ENCODE measurements at places on chromosomes 16 and 17.

GRCh38 chr16:11129378-11129781, 126.6 kb downstream of the SOCS1 start:
- DNase-seq, result peak; percentile 90

GRCh38 chr17:36703860-36704266, 102.5 kb downstream of the MRM1 start:
- DNase-seq, result no peak

- DNase-seq, result no peak
Measured at GRCh38 chr17:60577147-60577915, 22.7 kb upstream of the PPM1D start.

- DNase-seq, result no peak
Measured at GRCh38 chr17:32266389-32267301, 1.0 kb downstream of the RHBDL3 start.

DNA sequence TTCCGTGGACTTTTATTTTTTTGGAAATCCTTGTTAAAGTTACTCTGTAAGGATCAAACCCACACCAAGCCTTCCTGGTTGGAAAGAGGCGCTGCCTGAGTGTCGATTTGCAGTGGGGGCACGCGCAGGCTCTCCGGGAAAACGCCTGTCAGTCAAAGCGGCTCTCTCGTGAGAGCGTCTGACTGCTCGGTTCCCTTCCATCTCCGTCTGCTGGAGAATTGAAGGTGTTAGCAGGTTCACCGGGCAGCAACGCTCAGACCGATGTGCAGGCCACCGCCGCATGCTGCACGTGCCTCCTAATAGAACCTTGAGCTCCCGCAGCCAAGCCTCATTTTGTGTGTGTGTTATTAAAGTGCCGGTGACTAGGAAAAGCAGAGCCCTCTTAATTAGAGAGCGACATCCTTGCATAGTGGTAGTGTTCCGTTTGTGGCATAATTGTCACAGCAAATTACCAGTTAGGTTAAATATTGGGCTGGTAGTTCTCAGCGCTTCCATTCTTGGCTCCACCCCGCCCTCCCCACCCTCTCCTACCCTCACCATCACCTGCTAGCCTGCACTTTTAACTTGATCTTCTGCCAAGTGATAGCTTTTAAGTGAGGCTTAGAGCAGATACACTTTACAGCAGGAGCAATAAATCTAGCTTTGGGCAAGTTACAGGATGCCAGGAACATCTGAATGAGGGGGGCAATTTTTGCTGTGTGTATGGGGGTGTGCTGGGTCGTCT, 75.5 kb downstream of the RPA1 start:
- DNase-seq, result no peak

- DNase-seq, result no peak
Measured at GRCh38 chr16:66193543-66194229, 172.8 kb upstream of the CDH5 start.

DNA sequence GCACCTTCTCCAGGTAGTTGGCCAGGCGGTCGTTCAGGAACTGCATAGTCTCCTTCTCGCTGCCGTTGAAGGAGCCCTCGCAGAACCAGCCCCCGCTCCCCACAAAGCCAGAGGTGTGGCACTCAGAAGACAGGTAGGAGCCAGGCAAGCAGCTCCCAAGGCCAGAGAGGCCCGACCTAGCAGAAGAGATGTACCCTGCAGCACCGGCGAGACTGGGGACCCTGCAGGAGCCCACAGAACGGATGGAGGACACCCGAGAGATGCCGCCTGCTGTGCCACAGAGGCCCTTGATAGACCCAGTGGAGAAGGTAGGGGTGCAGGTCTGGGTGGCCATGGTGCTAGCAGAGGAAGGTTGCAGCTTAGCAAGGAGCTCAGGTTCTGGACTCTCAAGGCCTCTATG, at the start of gene KRT36:
TSS of gene KRT36 (minus strand) at position 380 of the 400 bp plus-strand sequence. CDS start at position 334, 46 bp downstream.
- DNase-seq, result no peak

GRCh38 chr17:40316571-40317344, 7.8 kb downstream of the RARA start:
- no peak for DNase-seq

DNA sequence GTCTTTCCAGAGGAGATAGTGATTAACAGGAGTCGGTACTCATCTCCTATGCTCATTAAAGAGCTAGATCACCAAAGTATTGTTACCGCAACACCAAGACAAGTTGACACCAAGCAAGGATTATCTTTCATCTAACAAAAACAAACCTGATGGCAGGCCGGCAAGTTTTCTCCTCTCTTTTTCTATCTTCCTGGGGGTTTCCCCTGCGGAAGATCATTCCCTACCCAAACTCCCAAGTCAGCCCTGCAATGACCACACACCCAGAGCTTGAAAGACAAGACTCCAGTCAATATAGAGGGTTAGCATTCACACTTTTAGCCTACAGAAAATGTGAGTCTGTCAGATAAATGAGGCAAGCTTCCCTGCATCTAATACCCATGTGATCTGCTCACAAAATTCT, 312.1 kb downstream of the SOX9 start:
- DNase-seq, result no peak

DNA sequence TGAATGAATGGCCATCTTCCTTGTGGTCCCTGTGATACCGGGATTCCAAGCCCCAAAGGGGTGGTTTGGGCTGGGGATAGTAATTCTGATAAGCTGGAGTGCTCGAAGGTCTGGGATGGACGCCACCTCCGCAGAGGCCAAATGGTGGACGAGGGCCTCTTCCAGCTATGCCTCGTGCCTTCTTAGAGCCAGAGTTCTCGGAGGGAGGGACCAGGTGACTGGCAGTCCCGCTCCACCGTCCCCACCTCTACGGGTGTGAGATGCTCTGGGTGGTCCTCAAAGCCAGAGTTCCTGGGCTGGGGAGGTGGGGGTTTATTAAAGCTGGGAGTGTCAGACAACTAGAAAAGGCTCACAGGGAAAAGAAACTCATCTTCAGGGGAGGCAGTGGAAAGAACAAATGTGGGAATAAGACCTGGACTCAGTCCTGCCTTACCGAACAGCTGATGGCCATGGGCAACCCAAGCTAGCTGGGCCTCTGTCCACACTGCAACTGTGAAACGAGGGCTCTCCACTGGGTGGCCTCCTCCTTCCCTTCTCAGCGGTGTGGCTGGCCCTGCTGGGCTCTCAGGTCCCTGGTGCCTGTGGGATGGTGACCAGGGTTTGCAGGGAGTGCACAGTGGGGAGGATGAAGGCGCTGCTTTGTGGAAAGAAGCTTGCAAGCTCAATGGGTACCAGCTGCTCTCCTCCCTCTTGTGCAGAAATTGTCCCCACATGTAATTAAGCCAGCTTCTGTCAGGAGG, 75.2 kb downstream of the N4BP1 start:
- no peak for DNase-seq

GRCh38 chr16:54216268-54216667, 70.3 kb downstream of the IRX3 start:
- no peak for DNase-seq

- DNase-seq, result no peak
Measured at GRCh38 chr16:83940119-83940518, 12.9 kb upstream of the OSGIN1 start.

DNA sequence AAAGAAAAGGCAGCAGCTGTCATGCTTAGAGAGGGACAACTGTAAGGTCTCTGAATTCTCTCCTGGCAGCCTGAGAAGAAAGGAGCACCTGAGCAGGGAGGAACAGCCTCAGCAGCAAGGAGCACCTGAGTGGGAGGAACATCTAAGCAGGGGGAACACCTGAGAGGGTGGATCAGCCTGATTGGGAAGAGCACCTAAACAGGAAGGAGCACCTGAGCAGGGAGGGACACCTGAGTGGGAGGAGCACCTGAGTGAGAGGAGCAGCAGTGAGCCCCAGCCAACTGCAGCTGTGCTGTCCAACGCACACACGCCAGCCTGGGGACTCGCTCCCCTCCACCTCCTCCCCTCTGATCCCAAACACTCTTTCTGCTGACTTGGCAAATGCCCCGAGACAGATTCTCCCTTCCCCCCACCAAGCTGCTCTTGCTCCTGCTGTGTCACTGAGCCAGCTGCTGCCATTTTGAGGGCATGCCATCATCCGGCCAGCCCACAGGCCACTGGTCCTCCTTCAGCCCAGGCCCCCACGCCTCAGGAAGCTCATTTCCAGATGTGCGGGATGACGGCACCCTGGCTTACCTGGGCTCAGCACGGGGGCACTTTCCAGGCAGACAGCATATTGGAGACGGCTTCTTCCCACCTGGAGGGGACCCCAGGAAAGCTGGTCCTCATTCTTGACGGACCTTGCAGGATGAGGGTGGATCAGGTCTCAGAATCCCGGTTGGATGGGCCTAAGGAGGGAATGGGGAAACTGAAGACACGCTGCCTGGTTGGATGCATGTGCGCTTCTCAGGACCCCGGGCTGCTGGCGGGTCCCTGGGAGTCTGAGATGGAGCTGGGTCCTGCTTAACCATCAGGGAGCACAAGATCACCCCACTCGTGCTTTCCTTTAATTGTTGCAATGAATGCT, 57.7 kb upstream of the RBFOX3 start:
- no peak for DNase-seq

DNA sequence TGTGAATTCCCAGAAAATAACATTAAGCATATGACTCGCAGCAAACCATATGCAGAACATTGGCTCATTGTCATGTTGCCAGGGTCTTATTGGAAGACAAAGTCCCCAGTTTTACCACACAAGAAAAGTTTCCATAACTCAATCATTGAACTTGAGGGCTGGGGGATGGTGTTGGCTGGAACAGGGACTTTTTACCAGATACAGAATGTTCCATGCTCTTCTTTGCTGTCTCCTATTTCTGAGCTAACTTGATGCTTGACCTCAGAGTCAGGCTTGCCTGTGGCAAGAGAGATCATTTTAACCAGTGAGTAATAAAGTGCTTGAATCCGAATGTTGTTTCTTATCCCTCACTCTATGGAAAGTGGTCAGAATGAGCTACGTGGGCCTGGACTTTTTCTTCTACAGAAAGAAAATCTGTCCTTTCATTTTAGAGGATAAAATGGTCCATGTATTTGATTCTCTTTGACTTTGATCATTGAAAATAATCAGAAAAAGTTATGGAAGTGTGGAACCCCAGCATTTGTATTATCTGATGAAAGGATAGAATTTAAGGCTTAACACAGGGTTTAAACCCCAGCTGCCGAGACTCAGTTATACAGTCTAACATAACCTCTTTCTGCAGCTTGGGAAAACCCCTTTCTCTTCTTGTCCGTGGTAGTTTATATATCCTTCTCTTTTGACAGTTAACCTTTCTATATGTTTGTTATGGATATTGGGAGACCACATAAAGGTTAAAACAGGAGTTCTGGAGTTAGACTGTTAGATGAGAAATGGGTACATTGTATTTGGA, 67.0 kb downstream of the TUBD1 start:
- peak; percentile 90 for DNase-seq

GRCh38 chr16:62602790-62603189, 566.6 kb upstream of the CDH8 start:
- DNase-seq, result no peak

- DNase-seq, result no peak
Measured at GRCh38 chr16:81693041-81693743, 85.9 kb upstream of the PLCG2 start.

DNA sequence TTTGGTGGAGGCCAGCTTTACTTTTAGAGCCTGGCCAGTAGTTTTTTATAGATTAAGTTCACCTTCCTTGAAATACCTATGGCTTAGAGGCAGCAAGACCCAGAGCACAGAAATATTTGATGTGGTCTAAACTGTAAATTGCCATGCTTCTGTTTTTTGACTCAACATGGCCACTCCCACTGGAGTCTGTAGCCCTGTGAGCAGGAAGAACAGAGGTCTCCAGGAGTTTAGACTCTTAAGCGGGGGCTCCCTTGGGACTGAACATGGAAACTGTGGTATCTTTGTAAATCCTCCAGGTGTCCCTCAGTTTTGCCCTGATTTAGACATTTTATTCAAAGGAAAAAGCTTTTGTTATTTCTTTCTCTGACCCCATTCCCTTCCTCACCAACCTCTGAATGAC, 145.6 kb downstream of the FTO start:
- no peak for DNase-seq

DNA sequence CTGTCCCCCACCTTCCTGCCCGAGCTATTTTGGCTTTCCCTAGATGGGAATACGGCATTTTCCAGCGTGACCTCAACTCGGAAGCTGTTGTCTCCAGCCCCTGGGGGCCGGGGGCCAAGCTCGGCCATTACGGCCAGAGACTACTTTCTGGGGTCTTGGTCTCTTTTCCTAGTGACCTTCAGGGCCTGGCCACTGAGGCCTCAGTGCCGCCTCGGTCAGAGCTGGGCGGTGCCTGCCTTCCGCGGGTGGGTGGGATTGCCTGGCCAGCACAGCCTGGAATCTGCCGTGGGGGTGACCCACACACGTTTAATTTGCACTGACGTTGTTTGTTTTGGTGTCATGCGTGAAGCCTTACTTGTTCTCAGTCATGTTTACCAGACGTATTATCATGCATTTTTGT, 29.2 kb downstream of the TSC2 start:
- no peak for DNase-seq

- DNase-seq, result peak; percentile 95
Measured at GRCh38 chr16:68237243-68238028, 1.5 kb upstream of the ESRP2 start.

GRCh38 chr17:58302919-58303585, 22.3 kb upstream of the MPO start:
- DNase-seq, result no peak

GRCh38 chr17:62767997-62768396, 40.1 kb downstream of the MARCHF10 start:
- no peak for DNase-seq

DNA sequence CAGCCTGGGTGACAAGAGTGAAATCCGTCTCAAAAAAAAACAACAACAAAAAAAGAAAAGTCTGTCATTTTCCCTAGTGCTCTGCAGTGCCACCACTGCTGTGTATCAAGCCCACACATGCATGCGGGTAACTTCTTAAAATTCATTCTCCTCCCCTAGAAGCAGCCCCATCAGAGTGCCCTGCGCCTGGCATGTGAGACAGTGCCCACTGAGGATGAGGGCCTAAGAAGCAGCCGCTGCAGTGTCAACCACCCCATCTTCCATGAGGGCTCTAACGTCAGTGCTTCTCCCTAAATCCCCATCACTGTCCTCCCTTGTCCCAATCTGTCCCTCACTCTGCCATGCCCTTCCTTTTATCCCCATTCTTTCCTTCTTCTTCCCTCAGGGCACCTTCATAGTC, 10.2 kb downstream of the COX6A2 start:
- no peak for DNase-seq

DNA sequence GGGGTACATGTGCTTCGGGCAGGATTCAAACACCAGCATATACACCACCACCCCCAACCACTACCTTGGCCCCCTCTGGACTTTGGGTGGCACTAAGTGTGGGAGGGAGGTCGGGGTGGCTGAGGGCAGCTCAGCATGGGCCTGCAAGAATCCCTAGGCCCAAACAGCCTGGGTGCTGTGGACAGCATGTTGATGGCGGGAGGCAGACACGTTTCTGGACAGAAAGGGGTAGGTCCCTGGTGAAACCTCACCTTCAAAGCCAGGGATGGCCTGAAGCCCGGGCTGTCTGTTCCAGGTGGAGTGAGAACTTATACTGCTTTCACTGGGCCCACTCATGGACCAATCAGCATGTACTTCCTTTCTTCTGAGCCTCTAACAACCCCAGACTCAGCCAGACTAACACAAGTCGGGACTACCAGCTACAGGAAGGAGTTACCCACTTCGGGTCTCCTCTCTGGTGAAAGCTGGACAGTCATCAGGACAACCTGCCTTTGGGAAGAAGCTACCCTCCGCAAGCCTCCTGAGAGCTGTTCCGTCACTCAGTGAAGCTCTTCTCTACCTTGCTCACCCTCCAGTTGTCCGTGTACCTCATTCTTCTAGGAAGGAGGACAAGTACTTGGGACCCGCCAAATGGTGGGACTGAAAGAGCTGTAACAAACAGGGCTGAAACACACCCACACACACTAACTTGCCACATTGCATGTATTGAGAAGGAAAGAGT, 203.0 kb downstream of the CPPED1 start:
- no peak for DNase-seq

All from fibroblast of skin of left biceps (primary cell).